ENCODE measurements at places on chromosomes 12 and 14.

DNA sequence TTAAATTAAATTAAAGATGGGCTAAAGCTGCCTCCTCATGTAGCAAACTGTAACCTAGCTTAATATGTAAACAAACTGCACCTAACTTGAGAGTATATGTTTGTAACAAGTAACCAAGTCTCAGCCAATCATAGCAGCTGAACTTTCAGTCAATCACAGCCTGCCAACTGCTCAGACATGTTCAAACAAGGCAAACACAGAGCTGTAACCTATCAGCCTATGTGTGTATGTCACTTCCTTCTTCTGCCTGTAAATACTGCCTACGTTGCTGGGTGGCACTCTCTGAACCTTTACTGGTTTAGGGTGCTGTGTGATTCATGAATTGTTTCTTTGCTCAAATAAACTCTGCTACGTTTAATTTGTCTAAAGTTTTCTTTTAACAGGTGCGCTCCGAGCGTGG lies 2.9 kb downstream of the SERPINA6 start:
- DNase-seq, result no peak

DNA sequence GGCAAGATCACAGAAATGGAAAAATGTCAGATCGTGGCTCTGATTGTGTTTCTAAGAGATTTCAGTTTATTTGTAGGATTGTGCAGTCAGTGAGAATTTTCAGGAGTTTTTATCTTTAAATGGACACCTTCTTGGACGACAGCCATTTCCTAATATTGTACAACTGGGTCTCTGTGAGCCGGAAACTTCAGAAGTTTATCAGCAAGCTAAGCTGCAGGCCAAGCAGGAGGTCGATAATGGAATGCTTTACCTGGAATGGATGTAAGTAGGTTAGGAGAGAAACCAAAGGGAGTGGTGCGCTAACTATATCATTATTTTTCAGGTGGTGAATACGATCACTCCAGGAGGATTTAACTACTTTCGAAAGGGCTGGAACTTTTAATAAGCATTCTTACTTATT lies 26.4 kb downstream of the APAF1 start:
- no peak for DNase-seq

DNA sequence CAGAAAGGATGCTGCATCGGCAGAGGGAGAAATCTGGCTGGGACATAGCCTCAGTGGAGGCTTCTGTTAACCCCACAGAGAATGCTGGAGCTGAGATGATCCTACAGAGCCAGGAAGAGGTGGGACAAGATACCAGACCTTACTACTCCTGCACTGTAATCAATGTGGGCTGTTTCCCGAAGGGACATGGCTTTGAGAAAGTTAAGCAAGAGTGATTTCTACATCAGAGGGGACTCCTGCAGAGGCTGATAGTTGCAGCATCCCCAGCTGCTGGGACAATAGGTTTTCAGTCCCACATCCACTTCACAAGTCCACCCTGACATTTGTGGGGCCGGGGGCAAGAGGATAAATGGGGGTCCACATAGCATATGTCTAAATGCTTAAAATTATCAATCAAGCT lies 22.5 kb upstream of the CMKLR1 start:
- DNase-seq, result no peak

DNA sequence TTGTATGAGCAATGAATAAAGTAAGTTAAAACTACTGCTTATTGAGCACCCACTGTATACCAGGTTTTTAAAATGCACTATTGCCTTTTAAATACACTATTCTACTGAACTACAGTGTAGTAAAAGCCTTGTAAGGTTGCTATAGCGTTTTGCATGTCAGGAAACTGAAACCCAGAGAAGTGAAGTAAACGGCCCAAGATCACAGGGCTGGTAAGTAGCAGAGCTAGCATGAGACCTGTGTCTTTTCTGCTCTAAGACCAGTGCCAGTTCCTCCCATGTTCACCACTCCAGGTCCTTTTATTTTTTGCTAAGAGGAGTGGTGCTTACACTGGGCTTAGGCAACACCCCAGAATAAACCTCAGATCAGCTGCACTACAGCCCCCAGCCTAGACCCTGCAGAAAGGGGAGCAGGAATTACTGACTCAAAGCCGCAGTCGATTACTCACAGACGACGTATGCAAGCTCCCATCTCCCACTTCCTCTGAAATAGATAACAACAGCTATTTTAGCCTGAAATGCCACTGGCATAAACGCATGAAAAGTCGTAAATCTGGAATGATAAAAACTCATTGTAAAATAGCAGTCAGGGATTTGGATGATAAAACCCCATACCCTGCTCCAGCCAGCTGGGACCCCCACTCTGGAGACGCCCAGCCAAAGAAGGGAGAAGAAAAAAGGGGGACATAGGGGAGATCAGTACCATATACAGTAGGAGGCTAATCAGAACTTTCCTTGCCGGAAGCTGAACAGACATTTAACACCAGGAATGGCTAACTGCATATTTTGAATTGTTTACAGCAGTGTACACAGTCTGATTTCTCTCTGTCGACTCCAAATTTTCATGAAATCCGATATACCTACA lies 108.3 kb downstream of the NUAK1 start:
- peak; percentile 69 for DNase-seq

DNA sequence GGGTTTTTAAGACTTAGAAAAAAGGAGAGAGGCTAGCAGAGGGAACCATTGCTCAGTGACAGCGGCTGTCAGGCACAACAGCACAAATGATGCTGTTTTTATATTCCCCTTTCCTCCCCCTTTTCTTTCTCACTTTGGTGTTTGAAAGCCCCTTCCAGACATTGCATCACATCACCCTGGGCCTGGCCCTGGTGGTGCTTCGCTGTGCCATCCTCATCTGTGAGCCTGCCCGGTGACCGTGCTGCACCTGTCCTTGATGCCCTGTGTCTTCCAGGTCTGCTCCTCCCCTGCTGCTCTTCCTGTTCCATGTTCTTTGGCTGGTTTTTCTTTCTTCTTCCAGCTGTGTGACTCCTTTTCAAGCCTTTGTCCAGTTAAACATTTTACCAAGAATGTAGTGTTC lies 24.8 kb downstream of the KLC1 start:
- no peak for DNase-seq
